ENCODE measurements at places on chromosomes 7 and 10. TPM values are rescaled to one million over a fixed set of nuclear protein-coding genes. Genes with fewer than 3 reads are reported as not detected.

DLG5 gene
- total RNA-seq: 24.4 TPM

POMZP3 gene
- 5.3 TPM for total RNA-seq

NRAP gene
- total RNA-seq: not detected

C7orf33 gene
- not detected for total RNA-seq

LRRC18 gene
- not detected for total RNA-seq

UROS gene
- total RNA-seq: 71.5 TPM

ADO gene
- 13.1 TPM for total RNA-seq

ADARB2 gene
- total RNA-seq: not detected

PNLIPRP2 gene
- total RNA-seq: not detected

RTKN2 gene
- total RNA-seq: 2.9 TPM

SGCE gene
- 90.5 TPM for total RNA-seq

SEMA3A gene
- total RNA-seq: 42.3 TPM

TMEM270 gene
- total RNA-seq: not detected

GNAT3 gene
- total RNA-seq: not detected

TLX1 gene
- total RNA-seq: not detected

PLA2G12B gene
- not detected for total RNA-seq

ZKSCAN5 gene
- 11.6 TPM for total RNA-seq

Measured in aortic smooth muscle cell (primary cell).